NCI-H2107 (cell line): ENCODE measurements at places on chromosomes 2 and 18.

DNA sequence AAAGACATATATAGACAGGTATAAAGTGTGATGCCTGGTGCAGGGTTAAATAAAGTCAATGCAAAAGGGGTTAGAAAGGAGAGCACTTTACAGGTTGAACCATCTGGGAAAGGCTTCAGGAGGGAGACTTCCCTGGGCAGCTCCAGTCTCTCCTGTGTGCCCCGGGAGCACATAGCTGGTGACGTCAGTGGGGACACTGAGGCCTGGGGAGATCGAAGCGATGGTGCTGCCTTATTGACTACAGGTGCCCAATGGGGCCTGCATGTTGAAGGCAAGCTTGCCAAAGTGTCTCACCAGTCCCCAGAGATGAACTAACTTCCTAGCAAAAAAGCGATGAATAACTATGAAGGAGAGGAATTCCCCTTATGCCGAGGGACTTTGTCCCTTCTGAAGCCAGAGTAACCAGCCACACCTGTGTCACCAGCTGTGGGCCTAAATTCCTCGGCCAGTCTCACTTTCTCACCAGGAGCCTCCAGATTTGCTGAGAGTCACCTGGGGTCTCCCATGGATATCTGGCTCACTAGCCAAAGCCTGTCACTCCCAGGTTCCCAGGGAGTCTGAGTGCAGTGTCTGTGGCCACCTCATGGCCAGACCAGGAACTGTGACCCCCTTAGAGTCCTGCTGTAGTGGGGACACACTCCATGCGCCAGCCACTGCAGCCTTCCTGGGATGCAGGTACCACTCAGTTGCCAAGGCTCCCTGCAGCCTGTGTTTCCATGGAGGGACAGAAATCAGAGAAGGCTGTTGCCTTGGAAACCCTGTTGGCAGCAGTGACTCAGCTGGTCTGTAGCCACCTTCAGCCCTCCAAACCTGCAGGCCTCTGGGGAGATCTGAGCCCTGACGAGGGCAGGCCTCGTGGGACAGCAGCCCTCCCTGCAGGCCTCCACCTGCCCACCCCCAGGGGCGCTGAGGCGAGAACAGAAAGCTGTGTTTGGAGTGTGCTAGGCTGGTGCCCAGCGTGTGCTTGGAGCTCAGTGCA is 128.7 kb downstream of the CTIF start:
- DNase-seq = peak; percentile 81

DNA sequence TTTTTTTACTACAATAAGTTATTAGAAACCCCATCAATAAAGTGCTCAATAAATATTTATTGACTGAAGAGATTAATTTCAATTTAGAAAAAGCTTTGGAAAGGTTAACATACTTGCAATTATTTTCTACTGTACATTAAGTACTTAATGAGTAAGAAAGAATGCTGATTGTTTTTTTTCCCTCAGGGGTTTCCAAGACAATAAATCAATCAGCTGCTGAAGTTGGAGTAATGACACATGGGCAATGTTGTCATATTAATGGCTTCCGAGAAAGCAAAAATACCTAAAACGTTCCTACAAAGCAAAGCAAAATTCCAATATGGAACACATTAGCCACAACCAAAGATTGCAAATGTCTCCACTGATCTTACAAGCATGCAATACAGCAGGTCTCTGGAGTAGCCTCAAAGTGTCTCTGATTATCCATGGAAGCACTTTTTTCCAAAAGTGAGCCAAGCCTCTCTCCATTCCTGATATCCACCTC is 66.7 kb downstream of the ZC3H6 start:
- no peak for DNase-seq

DNA sequence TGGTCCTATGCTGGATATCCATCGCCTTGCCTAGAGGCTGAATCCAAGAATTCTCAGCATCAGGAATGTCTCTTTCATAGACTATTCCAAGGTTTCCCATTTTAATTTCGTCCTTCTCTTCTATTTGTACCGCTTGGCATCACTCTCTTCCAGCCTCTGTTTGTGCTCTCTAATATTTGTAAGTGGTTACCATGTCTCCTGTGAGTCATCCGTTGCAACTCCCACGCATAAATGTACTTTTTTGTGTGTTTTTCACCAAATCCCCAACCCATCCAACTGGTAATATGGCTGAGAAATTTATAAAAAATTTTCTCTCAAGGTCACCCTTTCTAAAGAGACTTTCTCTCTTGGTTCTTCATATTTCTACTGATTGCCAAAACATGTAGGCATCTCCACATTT is 21.8 kb downstream of the COLEC12 start:
- no peak for DNase-seq

GRCh38 chr2:191786694-191787093 is 60.2 kb downstream of the CAVIN2 start:
- DNase-seq = no peak

DNA sequence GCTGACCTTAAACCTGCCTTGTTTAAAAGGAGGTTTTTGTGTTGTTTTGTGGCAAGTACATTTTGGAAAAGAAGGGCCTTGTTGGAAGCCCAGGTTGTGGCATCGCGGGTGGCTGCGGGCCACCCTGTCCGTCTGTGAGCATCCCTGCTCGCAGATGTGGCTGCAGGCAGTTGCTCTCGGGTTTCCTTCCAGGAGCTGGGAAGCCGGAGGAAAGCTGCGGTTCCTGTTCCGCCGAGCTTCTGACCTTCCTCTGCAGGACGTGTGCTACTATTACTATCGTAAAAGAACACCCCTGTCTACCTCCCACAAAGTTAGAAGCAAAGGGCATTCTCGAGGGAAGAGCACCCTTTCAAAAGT is 766 bp downstream of the MFF start:
- no peak for DNase-seq

DNA sequence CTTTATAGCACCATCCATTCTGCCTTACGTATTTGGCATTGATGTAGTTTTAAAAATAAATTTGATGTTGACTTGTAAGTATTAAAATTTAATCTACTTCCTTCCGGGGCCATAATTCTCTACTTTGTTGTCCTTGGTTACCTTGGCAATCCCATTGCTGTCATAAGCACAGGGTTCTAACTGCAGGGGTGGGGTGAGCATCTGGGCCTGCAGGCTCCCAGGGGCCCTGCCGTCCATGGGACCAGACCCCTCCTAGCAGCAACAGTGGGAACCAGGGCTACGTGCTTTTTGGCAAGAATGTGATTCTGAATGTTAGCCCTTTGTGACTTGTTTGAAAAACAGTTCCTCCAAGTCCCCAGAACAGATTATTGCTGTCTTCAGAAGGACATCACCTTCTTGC is 4.9 kb downstream of the ASAP2 start:
- DNase-seq = no peak

- no peak for DNase-seq
These were observed 557.1 kb downstream of the TNS1 start for GRCh38 chr2:217445723-217446122.

GRCh38 chr2:75071766-75072165 is 113.3 kb downstream of the POLE4 start:
- no peak for DNase-seq

GRCh38 chr2:160222546-160223283 is 22.6 kb upstream of the ITGB6 start:
- no peak for DNase-seq

GRCh38 chr2:200377355-200378336 is 71.2 kb downstream of the SPATS2L start:
- DNase-seq = no peak

- no peak for DNase-seq
These were observed 26.2 kb downstream of the TRIB2 start for GRCh38 chr2:12742891-12743290.

DNA sequence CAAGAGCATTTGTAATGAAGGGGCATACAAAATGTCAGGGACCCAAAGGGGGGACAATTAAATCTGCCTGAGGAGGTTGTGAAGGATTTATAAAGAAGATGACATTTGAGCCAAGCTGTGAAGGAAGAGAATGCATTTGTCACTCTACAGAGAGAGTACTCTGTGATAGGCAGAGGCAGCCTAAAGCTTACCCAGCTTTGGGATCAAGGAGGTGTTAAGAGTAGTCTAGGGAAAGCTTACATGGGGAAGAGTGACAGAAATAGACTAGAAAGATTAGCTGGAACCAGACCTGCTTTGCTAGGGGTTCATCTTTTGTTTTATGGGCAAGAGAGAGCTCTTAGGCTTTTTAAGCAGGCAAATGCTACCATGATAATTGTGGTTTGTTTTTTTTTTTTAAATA is 169.1 kb upstream of the CYP26B1 start:
- DNase-seq = no peak

DNA sequence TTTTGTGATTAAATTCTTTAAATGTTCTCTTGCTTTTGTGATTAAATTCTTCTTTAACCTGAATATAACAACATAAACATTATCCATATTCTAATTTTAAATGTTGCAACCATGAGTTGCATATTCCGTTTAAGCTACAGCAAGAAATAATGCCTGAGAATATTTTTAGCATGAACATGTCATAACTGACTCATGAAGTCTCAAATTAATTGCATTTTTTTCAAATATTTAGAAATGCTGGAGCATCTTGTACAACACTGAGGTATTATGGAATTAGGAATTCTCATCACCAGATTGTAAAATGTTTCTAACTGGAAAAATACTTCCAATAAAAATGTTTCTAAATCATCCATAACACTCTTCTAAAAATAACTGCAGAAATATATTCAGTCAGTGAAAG is 14.7 kb downstream of the ROCK2 start:
- no peak for DNase-seq

DNA sequence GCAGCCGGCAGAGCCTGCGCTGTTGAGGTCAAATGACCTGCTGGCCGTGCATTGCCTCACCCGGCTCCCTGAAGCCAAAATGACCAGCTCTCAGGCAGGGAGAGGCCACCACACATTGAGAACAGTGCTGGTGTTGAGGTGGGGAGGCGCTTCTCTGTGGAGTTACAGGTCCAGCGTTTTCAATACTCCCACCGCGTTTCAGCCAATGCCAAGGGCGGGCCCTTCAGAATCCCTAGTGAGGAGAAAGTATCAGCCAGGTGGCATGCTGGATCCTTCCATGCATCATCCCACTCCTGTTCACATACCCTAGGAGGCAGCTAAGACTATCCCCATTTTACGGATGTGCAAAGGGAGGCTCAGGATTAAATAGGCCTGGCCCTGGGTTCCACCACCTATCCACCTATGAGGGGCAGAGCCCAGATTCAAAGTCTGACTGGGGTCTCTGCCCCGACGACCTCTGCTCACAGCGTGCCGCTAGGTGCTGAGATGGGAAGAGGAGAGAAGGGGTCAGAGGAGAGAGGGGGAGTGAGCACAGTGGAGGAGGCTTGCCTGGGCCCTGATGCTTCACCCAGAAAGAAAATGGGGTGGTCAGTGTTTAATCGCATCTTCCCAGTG is 137.6 kb upstream of the ID2 start:
- no peak for DNase-seq

DNA sequence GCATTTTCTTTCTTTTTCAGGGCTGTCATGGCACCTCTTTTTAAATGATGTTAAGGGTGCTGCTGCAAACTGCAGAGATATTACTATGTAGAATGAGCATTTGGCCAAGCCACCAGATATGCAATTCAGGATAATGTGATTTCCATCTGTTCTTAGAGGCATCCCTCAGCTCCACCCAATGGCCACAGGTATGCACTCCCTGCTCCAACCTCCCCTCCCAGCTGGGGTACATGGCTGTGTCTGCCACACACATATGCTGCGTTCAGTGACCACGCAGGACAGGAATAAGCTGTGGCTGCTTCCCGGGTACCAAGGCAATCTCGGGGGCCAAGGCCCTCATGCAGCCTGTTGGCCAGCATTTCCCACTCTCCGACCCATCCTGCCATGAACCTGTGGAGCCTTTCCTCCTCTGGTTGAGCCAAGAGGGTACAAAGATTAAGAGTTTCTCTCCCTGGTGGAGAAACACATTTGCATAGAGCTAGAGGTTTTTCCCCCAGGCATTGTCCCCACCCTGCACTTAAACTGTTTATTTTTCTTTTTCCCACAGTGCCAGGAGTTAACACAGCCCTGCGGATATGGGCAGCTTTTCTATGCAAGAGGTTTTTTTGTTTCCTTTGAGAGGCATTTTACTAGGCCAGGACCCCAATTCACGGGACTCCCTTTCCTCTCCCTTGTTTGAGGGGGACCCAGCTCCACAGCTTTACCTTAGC is 147.0 kb downstream of the GCA start:
- DNase-seq = no peak

GRCh38 chr2:234825616-234826015 is 126.2 kb upstream of the SH3BP4 start:
- no peak for DNase-seq

- no peak for DNase-seq
These were observed 398.7 kb downstream of the DSEL start for GRCh38 chr18:67117804-67118203.

DNA sequence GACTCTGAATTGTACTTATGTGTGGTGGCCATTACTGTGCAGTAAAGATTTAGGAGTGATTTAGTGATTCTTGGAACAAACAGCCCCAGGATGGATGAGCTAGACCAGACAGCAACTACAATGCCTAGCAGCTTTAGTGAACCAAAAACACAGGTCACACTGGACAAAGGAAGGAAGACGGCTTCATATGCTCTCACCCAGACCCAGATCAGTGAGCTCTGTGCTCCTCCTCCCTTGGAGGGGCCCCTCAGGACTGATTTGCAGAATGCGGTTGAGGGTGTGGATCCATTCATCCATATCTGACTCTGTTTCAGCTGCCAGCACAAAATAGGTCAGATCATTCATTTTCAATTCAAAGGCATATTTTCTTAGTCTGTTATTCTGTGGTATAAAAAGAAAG is 159.7 kb upstream of the CCDC195 start:
- DNase-seq = no peak

GRCh38 chr2:6975988-6976387 is 58.8 kb downstream of the RNF144A start:
- DNase-seq = no peak

- no peak for DNase-seq
These were observed 630.1 kb upstream of the PIK3C3 start for GRCh38 chr18:41324934-41325333.

DNA sequence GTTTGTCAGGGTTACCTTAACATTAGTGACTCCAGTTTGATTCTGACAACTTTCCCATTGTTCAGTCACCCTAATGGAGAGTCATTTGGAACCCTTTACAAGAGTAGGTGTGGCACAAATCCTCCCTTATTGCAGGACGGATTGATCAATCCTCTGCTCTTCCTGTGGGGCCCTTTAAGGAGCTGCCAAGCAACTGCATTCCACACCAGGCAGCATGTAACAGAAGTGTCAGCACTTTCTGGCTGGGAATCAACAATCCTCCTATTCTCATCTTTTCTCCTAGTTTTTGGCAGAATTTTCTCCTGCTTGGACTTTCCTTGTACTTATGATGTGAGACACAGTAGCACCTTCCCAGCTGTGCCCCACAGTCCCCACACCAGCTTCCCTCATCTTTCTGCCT is 177.8 kb downstream of the ST6GAL2 start:
- DNase-seq = no peak
